ENCODE measurements at places on chromosomes 5 and 9.

DNA sequence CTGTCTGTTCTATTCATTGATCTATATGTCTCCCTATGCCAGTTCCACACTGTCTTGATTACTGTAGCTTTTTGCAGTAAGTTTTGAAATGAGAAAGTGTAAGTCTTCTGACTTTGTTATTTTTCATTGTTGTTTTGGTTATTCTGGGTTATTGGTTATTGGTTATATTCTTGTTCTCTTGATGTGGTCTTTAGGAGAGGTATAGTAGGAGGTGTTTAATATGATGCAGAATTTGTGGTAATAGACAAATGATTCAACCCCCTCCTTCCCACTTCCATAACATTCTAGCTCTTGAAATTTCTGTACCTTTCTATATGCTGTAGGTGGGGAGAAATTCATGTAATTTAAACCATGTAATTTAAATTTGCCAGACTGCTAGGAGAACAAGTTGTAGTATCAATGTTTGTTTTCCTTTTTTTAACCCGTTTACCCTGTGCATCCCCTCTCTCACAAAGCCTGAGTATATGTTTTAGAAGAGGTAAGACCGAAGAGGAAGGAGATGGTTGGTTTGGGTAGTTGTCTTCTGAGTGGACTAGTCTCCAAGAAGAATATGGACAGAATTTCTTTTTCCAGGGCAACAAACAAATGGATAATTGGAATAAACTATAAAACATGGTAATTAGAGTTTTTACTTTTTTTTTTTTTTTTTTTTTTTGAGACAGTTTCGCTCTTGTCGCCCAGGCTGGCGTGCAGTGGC lies 19.2 kb downstream of the ANKHD1 start:
- no peak for DNase-seq

- no peak for DNase-seq
Observed at GRCh38 chr5:113572716-113573115, 59.2 kb downstream of the YTHDC2 start.

- DNase-seq = no peak
Observed at GRCh38 chr9:131868766-131869165, 128.9 kb upstream of the RAPGEF1 start.

GRCh38 chr5:139474890-139475791 lies 4.3 kb downstream of the SMIM33 start:
- DNase-seq = no peak

GRCh38 chr5:107153283-107153682 lies 517.5 kb downstream of the EFNA5 start:
- DNase-seq = no peak

DNA sequence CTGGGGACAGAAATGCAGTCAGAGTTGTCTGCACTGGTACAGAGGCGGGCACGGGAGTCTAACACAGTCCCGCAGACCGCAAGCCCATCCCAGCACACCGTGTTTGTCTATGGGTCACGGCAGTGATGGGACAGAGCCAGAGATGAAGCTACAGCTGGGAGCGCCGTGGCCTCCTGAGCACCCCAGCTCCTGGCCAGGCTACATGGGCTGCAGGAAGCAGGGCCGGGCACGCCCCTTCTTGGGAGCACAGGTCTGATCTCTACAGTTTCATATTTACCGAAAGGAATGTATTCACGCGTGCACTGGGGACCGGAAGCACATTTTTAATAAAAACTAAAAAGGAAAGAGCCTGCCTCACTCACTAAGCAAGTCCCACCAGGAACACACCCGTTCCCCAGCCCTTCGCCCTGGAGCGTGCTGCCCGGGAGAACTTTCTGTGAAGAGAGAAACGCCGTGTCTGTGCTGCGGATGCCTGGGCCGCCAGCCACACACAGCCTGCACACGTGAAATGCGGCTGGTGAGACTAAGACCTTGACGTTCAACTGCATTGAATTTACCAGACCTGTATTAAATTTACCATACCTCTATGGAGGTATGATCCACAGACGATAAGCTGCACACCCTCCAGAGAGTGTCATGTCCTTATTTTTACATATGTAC lies 81.1 kb downstream of the VAV2 start:
- DNase-seq = no peak

- DNase-seq = no peak
Observed at GRCh38 chr5:58235299-58235698, 224.6 kb downstream of the PLK2 start.

- DNase-seq = no peak
Observed at GRCh38 chr9:115397591-115398312, 279.8 kb upstream of the TNC start.

GRCh38 chr5:180099733-180100611 lies 28.4 kb upstream of the RNF130 start:
- DNase-seq = no peak

DNA sequence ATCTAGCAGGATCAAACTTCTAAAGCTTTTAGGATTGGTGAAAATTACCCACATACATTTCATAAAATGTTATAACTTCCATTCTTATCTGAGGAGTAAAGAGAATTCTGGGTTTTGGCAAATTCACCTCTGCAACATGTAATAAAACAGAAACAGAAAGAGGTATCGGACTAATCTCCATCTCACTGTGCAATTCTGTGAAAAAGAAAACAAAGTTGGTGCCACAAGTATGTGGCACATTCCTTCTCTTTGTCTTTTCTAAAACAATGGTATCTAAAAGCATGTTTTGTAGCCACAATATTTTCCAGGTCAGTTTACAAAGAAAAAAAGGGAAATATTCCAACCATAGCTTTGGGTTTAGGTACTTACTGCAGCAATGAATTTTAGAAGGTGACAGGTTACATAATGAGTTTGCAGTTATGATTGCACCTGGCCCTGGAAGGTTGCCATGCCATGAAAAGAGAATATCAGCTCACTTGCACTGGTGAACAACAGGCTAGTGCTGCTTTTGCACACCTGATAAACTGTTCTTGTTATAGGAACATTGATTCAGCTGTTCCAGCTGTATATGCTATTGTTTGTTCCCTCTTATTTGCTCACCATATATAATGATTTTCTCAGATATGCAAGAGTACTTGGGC lies 491.3 kb upstream of the MEF2C start:
- no peak for DNase-seq

- DNase-seq = no peak
Observed at GRCh38 chr9:124506931-124507879, at the start of gene NR5A1. Gene NR5A1 (minus strand): TSS chr9:124507399. CDS start chr9:124503395, 4,004 bp downstream.

DNA sequence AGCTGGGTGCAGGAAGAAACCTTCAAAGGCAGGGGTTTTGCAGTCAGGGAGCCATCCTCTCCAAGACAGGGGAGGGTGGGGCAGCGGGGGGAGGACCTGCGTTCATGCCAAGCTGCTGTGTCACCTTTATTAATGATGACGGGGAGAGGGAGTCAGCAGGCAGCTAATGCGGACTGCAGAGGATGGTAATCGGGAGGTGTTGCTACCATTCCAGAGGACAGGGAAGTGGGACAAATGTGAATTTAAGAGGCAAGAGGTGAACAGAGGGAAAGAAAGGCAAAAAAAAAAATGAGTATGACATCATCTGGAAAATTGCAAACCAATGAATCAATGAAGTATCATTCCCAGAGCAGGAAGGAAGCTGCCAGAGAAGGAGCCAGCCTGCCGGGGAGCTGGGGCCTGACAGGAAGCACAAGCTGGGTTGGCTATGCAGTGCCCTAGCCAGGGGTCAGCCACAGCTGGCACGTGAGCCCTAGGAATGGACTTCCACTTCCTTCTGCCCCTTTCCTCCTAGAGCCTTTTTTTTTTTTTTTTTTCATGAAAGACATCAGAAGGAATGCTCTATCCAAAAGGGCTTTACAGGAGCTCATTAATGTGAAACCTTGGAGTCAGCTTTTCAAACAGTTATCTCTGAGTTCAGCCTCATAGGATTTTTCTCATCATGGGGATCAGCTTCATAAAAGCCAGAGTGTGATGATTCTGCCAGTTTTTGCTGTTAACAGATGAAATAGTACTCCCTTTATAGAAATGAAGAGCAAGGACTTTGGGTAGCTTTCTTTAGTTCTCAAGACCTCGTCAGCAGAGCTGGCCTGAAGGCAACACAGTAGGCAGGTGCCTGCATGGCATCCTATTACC lies 9.2 kb downstream of the INSYN2B start:
- peak; percentile 49 for DNase-seq
